ENCODE measurements at places on chromosomes 5 and 9. TPM values are rescaled to one million over a fixed set of nuclear protein-coding genes. Genes with fewer than 3 reads are reported as not detected.
A peak's percentile ranks its signal among the peaks of the same experiment; 100 is the strongest.

Gene MYOZ3
- under 0.01 TPM for total RNA-seq

Gene PKN3
- 8.5 TPM for total RNA-seq

DNA sequence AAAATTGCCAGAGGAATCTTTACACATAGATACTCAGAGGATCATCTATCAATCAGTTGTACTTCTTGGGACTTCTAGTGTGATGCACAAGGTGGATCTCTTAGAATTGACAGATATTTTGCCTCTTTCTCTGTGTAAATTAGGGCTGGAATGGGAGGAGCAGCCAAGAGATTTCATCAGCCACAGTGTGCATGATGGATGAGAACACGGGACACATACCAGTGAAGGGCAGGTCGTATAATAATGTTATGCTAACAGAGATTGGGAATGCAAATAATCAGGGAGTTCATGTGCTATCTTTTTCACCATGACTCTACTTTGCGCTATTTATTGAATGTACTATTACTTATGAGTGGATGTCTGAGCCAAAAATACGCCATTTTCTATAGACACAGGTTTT is 43.3 kb upstream of the ISOC1 start:
- no peak for DNase-seq

- peak; percentile 21 for DNase-seq
These were observed 103.8 kb upstream of the SLC1A3 start for GRCh38 chr5:36502608-36503007.

DNA sequence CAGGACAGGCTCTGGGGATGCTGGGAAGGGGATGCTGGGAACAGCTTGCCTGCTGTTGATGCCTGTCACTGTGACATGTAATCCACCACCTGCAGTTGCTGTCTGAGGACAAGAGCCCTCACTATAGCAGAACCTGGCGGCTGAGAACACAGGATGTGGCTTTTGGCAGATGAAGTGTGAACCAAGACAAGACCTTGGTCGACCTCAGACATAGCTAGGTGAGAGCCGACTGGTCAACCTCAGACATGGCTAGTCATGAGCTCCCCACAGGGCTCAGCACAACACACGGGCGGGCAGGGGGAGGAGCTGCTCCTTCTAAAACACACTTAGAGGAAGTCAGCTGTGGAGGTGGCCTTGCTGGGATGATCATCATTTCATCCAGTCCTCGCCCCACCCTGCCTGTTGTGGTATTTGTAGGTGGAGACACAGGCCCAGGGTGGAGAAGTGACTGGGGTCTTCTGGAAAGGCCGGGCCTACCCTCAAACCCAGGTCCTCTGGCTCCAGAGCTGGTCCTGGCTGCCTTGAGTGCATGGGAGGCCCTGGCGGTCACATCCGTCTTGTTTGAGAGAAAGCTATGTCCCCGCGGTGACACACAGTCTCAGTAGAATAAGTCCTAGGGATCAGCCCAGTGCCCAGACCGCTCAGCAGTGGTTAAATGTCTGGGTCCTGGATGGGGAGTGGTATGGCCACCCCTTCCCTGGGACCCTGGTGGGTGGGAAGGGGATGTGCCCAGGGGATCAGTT is 6.1 kb downstream of the SUSD3 start:
- DNase-seq: no peak

- DNase-seq: no peak
These were observed 1.6 kb downstream of the FBXW11 start for GRCh38 chr5:172004824-172005237.

- DNase-seq: no peak
These were observed 79.8 kb upstream of the SPATA31D4 start for GRCh38 chr9:81848472-81848871.

DNA sequence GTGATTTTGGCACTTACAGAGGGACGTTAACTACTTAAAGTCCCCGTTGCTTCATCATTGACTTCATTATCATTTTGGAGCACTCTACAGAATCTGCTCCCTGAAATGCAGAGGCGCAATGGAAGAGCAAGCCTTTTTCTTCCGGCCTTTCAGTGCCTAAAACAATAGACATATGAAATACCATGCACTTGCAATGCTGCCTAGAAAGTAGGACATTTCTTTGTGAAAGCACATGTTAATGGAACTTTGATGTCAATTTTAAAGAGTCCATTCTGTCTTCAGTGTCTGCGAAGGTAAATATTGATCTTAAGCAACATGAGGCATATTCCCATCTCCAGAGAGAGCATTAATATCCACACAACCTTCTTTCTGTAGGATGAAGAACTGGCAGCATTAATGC is 36.3 kb downstream of the ITGA2 start:
- DNase-seq: no peak

DNA sequence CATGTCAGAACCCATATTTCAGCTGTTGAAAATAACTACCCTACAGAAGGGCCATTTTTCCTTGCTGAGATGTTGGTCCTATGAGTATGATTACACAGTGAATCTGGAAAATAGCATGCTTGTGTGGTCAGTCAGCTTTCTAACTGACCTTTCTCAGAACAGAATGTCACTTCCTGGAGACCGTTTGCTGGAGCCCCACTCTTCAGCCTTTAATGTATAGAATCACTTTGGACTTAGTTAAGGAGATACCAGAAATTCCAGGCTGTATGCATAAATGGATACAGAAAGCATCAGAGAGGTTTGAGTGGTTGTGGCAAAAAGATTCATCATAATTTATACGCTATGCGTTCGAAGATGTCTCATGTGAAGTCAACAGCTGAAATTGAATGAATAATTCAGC is 488.1 kb downstream of the EBF1 start:
- no peak for DNase-seq

DNA sequence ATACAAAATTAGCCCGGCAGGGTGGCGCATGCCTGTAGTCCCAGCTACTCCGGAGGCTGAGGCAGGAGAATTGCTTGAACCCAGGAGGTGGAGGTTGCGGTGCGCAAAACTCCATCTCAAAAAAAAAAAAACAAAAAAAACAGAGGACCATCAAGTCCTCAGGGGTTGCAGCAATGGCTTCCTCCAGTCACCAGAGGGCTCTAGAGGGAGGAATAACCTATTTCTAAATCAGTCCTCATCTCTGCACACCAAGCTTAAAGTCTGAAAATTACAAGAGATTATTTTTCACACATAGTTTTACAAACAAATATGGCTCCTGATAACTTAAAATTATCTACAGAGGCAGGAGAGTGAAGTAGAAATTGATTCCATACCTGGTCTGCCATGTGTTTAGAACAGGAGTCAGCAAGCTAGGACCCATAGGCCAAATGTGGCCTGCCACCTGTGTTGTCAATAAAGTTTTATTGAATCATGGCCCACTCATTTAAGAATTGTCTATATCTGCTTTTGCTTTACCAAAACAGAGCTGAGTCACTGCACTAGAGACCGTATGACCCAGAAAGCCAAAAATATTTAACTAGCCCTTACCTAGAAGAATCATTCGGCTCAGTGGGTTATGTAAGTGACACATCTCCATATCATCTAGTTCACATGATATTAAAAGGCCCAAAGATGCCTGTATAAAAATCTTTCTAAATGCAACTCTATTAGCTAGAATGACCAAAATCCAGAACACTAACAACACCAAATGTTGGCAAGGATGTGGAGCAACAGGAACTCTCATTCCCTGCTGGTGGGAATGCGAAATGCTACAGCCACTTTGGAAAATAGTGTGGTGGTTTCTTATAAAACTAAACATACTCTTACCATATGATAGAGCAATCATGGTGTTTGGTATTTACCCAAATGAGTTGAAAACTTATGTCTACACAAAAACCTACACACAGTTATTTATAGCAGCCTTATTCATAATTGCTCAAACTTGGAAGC is 207.7 kb downstream of the FRMD3 start:
- no peak for DNase-seq

Measured in breast epithelium (tissue), 4 donors.